ENCODE measurements at places on chromosomes 5 and 9. TPM values are rescaled to one million over a fixed set of nuclear protein-coding genes. Genes with fewer than 3 reads are reported as not detected.

LCN1 gene
- not detected for total RNA-seq

HMCN2 gene
- total RNA-seq = not detected

MLANA gene
- total RNA-seq = not detected

MPDZ gene
- total RNA-seq = 19.1 TPM

PCDHB2 gene
- total RNA-seq = under 0.01 TPM

NR3C1 gene
- total RNA-seq = 39.2 TPM

TSLP gene
- total RNA-seq = 5.8 TPM

NXNL2 gene
- total RNA-seq = not detected

CERCAM gene
- 144 TPM for total RNA-seq

F2RL1 gene
- total RNA-seq = 125 TPM
